HFFc6 (cell line): ENCODE measurements at places on chromosomes 7 and 10. TPM values are rescaled to one million over a fixed set of nuclear protein-coding genes. Genes with fewer than 3 reads are reported as not detected.

CNPY1 gene
- total RNA-seq, result not detected in 3 replicates

CCDC146 gene
- total RNA-seq, result 0.32 to 0.69 TPM (median 0.48 TPM) in 3 replicates

- peak; percentile 48 for DNase-seq
Observed at GRCh38 chr10:58262766-58263165, 4.9 kb downstream of the IPMK start.

DNA sequence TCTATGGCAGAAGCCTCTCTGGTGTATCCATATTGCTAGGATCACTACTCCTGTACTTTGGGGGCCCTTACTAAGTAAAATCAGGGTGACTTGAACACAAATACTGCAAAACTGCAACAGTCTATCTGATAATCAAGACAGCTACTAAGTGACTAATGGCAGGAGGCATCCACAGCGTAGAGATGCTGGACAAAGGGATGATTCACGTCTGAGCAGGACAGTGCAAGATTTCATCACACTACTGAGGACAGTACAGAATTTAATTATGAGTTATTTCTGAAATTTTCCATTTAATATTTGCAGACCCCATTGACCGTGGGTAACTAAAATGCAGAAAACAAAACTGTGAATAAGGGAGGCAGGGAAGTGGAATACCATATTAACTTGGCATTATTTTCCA is 10.4 kb downstream of the CUL2 start:
- DNase-seq, result peak; percentile 87

DNA sequence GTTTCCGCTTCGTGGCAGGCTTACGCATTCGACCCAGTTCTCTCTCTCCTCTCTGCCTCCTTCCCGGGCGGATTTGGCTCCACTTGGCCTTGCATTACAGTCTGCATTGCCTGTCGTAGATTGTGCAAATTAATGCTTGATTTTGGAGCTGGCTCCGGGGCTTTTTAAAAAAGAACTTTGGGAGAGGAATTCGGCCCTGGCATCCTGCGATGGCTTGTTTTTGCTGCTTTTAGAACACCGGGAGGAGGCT is 767 bp downstream of the EIF4EBP2 start:
- DNase-seq, result peak; percentile 20

DNA sequence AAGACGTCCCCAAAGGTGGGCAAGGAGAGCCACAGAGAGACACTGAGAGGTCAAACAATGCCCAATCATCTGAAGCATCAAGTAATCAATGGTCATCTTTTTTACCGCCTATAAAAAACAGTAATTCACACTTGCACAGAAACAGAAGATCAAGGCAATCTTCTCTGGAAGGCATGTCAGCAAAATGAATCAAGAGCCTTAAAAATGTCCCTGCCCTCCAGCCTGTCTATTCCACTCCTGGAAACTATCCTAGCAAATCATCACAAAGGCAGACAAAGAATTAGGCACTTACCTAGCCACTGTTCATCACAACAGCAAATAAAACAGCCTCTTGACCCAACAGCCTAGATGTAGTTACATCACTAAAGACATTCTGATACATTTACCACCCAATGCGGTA is 48.9 kb downstream of the FAM53B start:
- no peak for DNase-seq

- DNase-seq, result no peak
Observed at GRCh38 chr10:5561704-5562645, 37.2 kb downstream of the CALML3 start.

- DNase-seq, result no peak
Observed at GRCh38 chr7:45717537-45718235, 143.5 kb downstream of the ADCY1 start.

DNA sequence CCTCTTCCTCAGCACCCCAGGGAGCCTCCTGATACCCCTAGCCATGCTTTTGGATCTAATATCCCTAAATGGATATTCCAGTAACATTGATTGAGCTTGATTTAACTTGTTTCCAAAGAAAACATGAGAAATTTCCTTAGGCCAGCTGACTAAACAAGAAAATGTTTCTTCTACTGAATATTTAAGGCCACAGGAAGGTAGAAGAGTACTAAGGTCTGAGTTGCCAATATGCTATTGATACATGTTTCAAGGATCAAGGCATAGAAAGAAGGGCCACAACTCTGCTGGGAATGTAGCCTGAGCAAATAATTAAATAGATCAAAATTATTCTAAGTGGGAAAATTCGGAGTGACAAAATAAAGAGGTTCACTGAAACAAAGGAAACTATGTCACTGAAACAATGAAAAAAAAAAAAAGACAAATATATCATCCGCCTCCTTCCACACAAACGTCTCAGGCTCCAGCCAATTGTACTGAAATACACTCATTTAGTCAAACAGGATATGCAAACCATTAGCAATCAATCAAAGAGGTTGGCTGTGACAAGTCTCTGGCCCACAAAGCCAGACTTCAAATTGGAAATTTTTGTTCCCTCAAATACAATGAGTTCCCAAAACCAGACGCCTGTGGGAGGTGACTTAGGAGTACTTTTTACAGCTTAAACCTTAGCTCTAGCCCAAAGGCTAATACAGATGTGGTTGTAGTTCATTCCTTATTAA is 396.2 kb downstream of the HTR7 start:
- DNase-seq, result no peak

GRCh38 chr10:119608316-119609155 is 11.8 kb upstream of the TIAL1 start:
- peak; percentile 30 for DNase-seq

GRCh38 chr7:52382731-52383130 is 652.7 kb upstream of the POM121L12 start:
- DNase-seq, result no peak

GRCh38 chr10:7491230-7491629 is 80.4 kb upstream of the SFMBT2 start:
- no peak for DNase-seq
